Effector memory CD4-positive, alpha-beta T cell (primary cell): ENCODE measurements at places on chromosomes 7 and 10.

DNA sequence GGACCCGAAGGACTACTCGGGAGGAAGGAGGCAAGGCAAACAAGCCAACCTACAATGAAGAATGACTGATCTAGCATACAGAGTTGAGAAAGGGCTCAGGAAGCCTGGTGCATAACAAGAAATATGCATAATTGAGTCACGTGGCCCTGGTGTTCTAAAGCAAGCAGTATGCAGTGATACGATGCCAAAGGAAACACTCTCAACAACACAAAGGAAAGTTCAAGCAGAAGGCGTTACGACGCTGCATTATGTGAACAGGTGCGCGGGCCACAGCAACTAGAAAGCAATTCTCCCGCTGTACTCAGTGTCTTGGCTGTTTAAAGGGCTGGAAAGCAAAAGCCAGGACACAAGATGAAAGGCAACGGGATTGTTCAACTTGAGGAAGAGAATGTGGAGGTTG, 100.8 kb downstream of the PRTFDC1 start:
- DNase-seq: no peak

DNA sequence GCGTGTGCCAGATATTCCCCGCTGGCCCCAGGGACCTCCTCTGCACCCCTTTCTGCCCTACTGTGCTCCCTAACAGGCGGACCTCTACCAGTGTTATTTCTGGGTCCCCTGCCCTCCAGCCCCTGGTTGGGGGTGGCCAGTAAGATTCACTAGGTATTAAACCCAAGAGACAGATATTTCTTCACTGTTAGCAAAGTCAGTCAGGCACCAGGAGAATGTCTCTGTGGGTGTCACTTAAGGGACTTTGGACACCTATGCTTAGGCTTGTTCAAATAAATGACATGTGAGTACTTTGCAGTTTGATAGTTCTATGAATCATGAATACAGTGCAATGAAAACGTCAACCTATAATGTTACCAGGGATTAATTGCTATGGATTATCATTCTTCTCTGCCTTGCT, 234.3 kb upstream of the IGFBP3 start:
- DNase-seq: no peak

DNA sequence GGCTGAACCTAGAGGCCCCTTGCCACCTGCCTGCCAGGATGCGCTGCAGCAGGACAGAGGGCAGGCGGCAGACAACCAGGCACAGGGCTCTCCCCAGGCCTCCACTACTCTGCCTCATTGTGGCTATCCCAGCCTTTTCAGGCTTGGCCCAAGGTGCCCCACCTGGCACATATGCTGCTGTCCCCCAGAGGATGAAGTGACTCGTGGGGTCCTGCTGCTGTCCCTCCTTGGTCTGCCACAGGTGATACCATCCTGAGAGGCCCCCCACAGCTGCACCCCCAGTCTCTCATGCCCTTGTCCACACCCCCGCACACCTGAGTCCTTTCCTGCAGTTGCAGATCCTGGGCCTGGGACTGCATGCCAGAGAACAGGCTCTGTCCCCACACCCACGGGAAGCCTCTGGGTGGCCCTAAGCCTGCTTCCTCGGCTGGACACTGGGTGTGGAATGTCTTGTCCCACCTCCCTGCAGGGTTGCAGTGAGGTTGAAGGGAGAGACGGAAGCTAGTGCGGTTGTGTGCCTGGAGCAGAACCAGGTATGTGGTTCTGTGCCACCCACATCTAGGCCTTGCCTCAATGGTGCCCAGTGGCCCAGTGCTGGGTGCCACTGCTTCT, 55.3 kb downstream of the RASGEF1A start:
- DNase-seq: no peak

DNA sequence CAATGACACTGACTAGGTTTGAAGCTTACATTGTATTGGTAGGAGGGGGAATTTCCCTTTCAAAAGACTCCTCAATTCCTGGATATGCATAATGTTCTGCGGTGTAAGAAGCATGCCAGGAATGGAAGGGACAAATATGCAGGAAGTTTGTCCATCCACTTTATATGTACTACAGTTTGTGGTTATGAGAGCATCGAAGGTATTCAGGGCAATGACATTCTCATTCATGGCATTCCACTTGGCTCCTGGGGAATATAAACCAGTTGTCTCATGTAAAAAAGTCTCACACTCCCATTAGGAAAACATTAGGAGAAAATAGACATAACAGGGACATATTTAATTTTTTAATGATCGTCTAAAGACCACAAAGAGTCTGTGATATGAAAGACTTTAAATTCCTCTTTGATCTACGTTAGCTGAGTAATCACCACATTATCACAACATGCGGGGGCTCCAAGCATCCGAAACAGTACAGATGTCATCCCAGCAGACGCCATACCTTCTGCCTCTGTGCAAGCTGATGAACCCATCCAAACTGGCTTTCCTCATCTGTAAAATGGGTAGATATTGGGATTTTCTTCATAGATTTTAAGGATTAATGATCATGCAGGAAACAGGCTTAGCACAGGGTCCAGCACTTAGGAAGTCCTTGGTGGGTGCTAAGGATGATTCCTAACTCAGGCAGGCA, 675.3 kb downstream of the INHBA start:
- no peak for DNase-seq

DNA sequence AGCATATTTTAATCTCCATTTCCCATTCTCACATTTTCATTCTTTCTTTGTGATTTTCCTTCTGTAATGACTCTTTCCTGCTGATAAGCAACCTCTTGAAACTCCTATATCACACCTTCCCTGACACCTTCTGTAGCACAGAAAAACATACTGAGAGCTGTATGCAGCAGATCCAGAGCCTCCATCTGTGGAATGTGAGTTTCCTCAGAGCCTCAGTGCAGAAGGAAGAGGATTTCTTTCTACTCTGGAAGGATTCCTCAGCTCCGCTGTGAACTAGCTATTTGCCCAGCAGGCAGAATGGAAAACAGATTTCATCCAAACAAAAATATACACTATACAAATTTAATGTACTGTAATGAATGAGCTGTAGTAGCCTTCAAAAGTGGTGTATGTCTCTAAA, 841.3 kb upstream of the ZWINT start:
- no peak for DNase-seq

DNA sequence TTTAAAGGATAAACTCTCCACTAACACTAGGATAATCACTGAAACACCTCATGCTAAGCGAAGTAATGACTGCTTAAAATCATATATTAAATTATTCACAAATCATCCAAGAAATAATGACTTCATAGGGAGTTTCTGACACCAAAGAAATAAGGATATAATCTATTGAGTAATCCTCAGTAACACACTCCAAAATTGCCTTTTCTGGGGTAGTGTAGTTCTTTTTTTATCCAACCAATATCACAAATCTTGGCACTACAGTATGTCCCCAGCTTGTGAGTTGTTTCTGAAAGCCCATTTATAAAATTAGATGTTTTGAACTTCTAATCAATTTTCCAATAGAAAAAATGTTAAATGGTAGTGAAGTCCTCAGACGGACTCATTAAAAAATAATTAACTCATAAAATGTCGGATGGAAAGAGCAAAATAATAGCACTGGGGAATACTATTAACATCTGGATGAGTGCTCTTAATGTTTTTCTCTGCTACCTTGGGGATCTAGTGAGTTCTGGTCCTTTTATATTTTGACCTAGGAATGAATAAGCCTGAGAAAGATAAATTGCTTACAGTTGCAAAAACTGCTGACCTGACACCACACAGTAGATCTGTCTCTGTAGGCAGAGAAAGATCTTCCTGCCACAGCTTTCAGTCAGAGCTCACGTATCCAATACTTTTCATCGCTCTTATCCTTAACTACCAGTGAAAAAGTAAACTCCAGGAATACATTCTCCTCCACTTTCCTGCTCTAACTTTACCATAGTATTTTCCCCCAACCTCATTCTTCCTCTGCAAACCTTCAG, 618.5 kb upstream of the ANKRD30A start:
- DNase-seq: no peak

DNA sequence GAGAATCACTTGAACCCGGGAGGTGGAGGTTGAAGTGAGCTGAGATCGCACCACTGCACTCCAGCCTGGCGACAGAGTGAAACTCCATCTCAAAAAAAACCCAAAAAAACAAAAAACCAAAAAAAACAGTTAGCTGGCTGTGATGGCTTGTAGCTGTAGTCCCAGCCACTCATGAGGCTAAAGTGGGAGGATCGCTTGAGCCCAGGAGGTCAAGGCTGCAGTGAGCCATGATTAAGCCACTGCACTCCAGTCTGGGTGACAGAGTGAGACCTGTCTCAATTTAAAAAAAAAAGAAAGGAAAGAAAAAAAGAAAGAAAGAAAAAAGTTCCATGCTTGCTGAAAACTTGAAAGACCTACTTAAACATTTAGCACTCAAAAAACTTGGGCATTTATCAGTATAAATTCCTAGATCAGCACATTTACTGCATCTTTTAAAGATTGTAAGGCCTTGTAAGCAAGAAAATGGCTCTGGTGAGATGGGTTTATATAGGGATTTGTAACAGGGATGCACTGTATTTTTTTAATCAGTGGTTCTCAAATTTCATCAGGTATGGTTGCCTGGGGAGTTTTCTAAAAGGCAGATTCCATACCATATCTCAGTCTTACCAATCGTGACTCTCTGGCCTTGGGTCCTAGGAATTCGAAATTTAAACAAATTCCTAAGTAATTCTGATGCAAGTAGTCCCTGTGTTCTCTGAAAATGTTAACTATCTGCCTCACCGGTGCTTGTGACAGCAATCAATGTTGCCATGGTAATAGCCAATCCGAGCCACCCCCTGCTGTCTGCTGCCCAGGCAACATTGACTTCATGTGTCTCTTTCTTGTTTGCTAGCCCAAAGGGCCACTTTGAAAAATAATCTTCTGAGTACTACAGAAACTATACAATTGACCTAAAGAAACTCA, 11.5 kb upstream of the NT5C2 start:
- no peak for DNase-seq

DNA sequence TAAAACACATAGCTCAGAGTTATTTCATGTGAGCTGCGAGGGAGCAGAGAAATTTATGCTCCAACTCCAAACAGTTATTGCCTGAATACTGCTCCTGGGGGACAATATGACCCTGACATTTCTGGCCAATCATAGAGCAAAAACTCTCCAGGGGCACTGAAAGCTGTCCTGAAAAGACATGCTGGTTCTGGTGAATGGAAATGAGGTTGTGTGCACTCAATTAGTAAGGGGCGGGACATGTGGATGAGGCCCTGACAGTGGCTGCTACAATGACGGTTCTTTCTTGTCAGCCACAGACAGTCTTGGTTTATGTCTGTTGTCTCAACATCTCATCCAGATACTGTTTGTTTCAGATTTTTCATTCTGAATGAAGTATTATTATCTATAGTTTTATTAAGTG, 151.8 kb downstream of the TWIST1 start:
- no peak for DNase-seq

GRCh38 chr7:127907110-127908040, 123.9 kb downstream of the LRRC4 start:
- DNase-seq: no peak

GRCh38 chr7:8511855-8512254, 78.4 kb downstream of the NXPH1 start:
- no peak for DNase-seq

DNA sequence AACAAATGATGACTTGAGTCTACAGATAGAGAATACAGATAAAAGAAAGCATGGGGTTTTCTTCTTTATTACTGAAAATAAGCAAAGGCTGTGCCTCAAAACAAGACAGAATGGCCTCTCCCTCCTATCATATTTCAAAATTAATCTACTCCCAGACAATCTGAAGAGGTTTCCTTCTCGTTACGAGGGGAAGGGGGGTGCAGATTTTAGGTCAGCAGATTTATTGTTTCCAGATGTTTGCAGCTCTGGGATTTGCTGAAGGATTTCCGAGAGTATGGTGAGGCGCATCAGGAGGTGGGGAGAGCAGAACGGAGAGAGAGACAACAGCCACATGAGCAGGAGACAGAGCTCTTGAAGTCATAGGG, 89.8 kb downstream of the KIAA1549 start:
- DNase-seq: no peak

DNA sequence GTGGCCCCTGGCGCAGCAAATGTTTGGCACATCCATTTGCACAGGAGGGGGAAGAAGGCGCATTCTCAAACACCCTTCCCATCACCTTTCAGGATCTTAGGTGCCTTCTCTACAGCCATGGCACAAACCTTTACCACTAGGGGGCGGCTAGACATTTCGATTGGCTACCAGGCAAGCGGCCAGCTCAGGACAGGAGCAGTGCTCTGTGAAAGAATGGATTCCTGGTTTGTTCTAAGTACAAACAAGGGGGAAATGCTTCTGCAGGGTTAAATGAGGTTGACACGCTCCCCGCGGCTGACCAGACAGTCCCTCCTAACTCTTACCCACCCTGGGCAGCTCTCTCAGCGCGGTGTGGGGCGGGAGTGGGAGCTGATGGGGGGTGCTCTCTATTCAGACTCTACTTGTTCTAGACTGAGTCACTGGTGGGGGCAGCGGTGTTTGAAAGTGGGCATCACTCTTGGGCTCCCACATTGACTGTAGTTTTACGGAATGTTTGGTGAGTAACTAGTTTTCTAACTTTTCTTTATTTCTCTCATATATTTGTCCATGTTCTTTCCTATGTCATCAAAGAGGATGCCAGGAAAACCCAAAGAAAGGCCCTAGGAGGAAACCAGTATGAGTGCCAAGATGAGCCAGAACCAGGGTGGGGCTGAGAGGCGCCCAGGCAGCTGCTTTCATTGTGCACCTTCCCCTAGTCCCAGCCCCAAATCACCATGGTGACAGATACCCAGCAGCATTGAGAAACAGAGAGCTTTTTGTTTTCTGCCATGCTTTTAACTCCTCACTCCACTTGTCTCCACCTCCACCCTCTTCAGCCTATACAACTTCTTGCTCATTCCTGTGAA, 61.4 kb upstream of the GPR158 start:
- no peak for DNase-seq

DNA sequence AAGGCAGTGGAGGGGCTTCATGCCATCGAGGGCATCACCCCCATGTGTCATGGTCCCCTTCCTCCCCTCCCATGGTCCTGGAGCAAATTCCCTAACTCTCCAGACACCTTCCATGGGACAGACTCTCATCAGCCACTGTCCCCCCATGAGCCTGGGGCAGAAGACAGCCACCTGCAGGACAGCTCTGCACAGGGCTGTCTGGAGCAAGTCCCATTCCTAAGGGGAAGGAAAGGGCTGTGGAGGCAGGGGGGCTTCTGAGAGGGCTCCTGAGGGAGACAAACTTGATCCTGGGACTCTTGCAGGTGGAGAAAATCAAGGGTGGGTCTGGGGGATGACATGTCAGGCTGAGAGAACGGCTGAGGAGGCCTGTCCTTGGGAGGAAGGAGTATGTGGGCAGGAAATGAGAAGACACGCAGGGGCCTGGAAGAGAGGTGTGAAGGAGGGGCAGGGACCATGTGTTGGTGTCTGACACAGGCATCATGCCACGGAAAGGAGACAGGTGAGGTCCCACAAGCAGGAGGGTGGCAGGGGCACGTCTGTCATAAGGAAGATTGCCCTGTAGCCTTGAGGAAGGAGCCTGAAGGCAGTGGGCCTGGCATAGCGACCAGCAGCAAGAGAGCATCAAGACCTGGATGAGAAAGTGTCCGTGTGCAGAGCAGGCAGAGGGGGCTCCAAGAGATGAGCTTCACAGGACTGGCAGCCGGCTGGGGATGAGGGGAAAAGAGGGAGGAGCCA, 14.4 kb upstream of the GDF10 start:
- no peak for DNase-seq
